Urothelium cell line (cell line): ENCODE measurements at places on chromosomes 1 and 21.

DNA sequence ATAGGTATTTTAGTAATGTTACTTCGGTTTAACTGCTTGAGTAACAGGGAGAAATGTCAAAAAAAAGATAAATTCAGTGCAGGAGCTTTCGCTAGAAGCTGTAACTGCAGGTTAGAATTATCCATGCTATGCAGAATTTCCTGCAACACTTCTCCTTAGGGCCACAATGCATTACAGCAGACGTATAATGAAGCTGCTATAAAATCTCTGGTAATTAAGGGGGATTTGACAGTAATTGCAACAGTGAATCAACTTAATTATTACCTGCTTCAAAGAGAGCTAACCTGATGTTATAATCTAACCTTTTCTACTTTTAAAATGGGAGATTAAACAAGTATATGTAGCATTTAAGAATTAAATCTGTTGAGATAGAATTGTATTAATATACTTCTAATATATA lies 92.6 kb downstream of the ATG4C start:
- no peak for DNase-seq

DNA sequence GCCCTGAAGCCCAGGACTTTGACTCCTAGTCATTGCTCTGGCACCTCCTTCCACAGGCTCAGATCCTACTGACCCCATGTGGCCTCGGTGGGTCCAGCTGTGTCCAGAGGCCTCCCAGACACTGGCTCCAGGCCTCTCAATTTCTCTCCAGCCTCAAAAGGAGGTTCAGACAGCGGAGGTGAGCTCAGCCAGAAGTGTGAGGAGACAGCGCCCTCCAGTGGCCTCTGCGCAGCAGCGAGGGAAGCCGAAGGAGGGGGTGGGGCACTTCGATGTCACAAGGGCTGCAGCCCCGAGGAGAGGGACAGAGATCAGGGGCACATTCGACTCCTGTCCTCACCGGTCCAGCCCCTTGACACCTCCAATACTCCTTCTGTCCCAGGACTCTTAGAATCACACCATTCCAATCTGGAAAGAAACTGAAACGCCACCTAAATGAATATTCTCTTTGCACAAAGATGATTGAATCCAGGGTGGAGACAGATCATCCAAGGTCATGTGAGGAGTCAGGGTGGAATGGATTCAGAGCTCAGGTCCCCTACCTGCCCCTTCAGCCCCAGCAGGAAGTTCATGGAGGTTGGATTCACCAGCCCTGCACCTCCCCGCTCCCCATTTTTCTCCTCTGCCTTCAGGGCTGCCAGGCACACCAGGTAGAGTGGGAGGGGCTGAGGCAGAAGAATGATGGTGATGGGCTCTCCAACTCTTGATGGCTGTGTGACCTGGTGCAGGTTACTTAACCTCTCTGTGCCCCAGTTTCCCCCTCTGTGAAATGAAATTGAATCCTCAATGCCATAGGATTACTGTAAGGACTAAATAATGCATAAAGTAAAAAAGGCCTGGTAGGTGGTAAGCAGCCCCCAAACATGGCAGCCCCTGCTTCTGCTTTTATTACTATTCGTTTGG lies 34.8 kb upstream of the ZBTB40 start:
- peak; percentile 84 for DNase-seq

DNA sequence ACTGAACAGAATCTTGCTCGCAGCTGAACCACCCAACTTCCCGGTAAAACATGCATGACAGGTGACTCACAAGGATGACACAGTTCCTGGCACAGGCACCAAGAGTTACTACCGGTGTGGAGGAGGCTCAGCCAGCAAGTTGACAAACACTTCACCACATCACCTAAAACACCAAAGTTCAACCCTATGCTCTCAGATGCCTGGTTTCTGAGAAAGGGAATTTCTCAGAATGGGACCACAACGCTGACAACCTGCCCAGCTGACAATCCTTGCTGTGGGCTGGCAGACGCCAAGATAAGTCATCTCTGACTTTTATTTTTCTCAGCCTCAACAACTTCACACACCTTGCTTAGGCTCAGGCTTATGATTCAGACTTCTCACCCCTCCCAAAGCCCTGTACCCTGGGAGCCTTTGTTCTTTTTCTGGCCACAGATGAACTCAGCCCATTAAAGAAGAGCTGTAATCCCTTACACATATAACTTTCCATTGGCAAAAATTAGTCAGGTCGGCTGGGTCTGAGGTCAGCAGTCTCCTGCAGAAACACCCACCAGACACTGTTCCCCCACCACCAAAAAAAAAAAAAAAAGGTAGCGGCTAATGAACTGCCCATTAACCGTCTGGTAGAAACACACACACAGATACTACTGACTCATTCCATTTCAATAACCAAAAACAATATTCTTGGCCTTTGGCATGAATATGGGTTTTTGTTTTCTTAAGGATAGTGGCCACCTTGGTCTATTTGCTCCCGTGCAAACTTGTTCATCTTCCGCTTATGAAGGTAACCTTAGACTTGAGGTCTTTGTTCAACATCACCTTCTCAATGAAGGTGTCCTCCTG lies 10.8 kb upstream of the TIAM1 start:
- DNase-seq: peak; percentile 92

- DNase-seq: no peak
These were observed 30.5 kb upstream of the B3GALT2 start for GRCh38 chr1:193216920-193217319.

GRCh38 chr1:165449131-165449530 lies 4.2 kb upstream of the RXRG start:
- no peak for DNase-seq

DNA sequence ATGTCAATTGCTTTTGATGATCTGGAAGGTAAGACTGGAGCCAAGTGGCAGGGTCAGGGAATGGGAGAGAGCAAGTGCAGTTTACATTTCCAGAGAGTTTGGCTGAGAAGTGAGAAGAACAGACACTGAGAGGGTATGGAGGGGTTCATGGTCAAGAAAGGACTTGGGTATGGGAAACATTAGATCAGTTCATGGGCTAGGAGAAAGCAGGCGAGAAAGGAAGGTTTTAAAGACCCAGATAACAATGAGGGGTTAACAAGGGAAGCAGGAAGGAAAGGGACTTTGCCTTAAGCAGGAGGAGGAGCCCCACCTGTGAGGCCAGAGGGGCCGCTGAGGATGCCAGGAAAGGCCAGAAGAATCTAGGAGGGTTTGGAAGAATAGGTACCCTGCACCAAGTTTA lies 78.2 kb downstream of the DTL start:
- DNase-seq: no peak

DNA sequence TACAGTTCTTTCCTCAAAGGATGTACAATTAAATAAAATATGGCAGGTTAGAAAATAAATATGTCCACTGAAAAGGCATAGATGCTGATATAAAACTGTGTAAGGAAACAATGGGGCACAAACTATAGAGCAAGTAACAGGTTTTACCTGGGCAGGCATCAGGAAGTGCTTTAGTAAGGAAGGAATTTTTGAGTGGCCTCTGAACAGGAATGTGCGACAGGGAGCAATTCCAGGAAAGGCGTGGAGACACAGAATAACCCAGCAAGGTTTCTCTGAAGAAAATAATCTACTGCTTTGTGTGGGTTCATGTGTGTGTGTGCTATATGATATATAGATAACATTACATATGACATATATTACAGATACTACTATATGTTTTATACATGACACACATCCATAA lies 128.4 kb downstream of the RGS21 start:
- DNase-seq: no peak

- no peak for DNase-seq
These were observed 31.0 kb upstream of the IFI16 start for GRCh38 chr1:158978730-158979129.

DNA sequence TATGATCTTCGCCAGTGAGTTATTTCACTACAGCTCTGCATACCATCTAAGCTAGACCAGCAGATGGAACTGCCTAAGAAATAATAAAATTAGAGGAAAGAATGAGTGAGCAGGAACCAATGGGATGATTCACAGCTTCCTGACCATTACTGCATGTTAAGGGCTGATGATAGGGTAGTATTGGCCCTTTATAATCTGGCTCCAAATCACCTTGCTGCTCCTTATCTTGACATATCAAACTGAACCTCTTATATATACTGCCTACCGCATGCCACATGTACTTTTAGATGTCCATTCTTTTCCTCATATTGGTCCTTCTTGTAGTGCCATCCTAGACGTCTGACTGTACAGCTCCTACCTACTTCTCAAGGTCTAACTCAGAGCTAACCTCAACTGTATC lies 524.4 kb downstream of the DPYD start:
- DNase-seq: no peak

DNA sequence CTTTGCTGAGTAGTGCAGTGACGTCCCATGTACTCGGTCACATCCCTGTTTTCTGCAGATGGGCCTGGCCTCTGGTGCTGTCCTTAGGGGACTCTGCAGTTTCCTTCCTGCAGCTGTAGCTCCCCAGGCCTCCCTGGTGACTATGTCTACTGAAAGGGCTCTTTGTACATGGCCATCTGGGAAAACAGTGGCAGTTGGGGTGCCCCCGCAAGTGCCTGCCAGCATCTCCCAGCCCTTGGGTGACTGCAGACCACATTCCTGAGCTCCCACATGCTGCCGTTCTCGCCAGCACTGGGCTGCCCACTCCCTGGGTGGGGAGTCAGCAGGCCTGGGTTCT lies 37.5 kb upstream of the KCNA10 start:
- DNase-seq: no peak

GRCh38 chr1:1780598-1781525 lies 2.6 kb upstream of the NADK start:
- no peak for DNase-seq

DNA sequence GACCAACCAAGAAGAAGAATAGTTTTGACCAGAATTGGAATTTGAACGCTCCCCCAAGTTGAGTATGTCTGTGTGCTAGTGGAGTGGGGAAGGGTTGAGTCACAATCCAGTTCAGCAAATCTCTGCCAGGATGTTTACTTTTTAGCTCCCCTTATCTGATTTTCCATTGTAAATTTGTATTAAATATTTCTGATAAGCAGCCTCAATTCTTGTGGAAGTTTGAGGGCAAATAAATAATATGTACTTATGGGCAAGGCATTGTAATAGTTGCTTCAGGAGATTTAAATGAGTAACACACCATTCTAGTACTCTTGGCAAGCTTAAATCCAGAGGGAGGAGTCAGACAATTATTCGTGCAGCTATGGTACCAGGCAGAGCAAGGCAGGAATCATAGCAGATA lies 14.4 kb downstream of the CXADR start:
- DNase-seq: peak; percentile 10

- DNase-seq: peak; percentile 50
These were observed 89.2 kb downstream of the SLC35F3 start for GRCh38 chr1:233993651-233994050.

DNA sequence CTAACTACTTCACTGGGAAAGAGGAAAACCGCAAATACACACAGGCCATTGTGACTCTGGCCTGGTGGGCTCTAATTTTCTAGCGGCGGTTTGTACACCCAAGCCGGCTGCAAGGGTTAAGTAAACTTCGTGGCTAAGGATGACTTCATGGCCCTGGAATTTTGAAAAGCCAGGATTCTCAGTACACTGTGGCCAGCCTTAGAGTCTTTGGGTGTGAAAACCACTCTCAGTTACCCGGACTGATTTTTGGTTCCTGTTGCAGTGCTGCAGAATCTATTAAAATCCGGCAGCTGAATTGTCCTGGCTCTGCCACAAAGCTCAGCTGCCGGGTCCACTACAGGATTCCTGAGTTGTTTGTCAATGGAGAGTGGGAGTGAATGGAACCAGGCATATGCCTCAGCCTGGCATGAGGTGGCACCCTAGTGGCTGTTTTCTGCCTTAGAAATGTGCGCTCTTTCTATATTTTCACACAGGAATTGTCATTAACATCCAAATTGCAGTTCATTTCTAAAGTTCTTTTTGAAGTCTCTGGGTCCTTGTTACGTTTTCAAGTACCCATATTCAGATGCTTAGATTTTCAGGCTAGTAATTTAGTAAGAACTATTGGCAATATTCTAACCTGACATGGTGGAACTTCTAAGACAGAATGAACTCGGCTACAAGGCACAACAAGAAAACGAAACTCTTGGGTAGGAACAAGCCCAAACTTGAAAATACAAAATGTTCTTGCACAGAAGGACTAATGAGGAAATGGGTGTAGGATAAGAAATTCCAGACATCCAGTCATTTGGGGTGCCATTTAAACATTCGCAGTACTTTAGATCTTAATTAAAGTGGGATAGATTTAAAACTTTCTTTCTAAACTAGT lies 255.9 kb downstream of the NFIA start:
- peak; percentile 88 for DNase-seq

- no peak for DNase-seq
These were observed 25.5 kb downstream of the CD58 start for GRCh38 chr1:116545359-116545705.

- peak; percentile 54 for DNase-seq
These were observed 8.7 kb downstream of the PLEKHA6 start for GRCh38 chr1:204350857-204351573.

- no peak for DNase-seq
These were observed 375.3 kb upstream of the C1orf87 start for GRCh38 chr1:60448850-60449249.

GRCh38 chr1:214570442-214570841 lies 19.0 kb upstream of the PTPN14 start:
- DNase-seq: no peak

- DNase-seq: no peak
These were observed 40.3 kb downstream of the ACP6 start for GRCh38 chr1:147630022-147630421.

GRCh38 chr1:164296172-164296571 lies 262.8 kb upstream of the PBX1 start:
- DNase-seq: no peak

GRCh38 chr1:8607906-8608305 lies 209.5 kb downstream of the RERE start:
- DNase-seq: no peak

DNA sequence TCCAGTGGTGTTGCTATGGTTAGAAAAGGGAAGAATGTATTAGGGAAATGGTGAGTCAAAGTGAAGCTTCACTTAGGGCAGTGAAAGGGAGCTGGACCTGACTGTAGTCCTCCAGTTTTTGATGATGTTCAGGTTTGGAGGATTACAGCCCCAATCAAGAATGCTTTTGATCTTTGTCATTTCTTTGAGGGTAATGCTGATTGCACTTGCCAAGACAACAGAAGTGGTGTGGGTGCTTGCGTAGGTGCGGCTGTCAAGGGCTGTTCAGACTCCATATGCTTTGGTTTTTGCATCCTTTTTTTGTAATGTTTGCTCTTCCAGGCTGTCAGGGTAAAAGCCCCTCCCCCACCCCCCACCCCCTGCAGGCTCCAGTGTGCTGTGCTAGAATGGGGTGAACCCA lies 38.9 kb downstream of the HHAT start:
- no peak for DNase-seq

DNA sequence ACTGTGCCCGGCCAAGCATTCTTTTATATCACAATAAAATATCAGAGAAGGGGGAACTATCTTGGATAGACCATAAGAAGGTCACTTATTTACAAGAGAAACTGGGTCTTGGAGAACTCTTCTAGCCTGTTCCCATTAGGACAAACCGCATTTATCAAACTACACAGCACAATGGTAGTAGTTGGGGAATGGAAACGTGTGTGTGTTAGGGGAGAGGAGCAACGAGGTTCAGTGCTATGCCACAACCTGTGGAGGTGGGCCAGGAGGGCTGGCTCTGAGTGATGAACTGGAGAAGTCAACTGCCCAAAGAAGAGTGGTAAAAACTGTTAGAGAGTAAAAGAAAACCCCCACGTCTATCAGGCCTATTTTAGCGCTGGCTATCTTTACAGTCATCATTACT lies 1.6 kb downstream of the DONSON start:
- no peak for DNase-seq
